ENCODE measurements at places on chromosomes 16 and 17.

DNA sequence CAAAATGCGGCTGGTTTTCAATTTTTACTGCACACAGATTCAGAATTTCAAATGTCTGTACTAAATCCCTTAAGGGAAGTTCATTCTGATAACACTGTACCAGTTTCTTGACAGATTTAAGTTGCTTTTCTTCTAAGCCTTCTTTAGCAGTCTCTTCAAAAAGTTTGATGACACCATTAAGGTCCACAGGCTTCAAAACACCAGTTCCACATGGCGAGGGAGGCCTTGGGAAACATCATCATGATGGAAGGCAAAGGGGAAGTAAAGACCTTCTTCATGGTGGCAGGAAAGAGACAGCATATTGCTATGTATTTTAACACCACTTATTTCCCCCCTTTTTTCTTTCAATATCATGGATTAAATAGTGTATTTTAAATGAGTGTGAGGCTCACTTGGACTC is 24.5 kb downstream of the NLRC5 start:
- no peak for DNase-seq

DNA sequence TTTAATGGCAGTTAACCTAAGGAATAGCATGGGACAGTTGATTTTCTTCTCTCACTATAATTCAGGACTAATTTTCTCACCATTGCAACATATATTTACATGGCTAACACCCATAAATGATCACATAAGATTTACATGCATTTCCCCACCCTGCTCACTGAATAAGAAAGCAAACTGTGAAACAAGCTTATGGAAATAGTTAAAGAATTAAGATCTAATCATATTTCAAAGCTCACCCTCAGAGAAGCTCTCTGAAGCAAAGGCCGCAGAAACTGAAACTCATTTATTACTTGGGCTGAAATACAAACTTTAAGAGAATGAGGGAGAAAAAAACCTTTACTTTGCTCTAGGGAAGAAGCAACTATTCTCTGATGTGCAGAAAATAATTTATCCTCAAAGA is 218.7 kb upstream of the AXIN2 start:
- DNase-seq = no peak

GRCh38 chr17:13288248-13288647 is 270.4 kb upstream of the ELAC2 start:
- DNase-seq = no peak

GRCh38 chr17:2438823-2439222 is 38.0 kb upstream of the MNT start:
- no peak for DNase-seq

- DNase-seq = no peak
These were observed 4.7 kb upstream of the RAB40B start for GRCh38 chr17:82703036-82703745.

- no peak for DNase-seq
These were observed 6.9 kb upstream of the KRT19 start for GRCh38 chr17:41534899-41535546.

- DNase-seq = no peak
These were observed 41.4 kb downstream of the RPH3AL start for GRCh38 chr17:311119-311782.

DNA sequence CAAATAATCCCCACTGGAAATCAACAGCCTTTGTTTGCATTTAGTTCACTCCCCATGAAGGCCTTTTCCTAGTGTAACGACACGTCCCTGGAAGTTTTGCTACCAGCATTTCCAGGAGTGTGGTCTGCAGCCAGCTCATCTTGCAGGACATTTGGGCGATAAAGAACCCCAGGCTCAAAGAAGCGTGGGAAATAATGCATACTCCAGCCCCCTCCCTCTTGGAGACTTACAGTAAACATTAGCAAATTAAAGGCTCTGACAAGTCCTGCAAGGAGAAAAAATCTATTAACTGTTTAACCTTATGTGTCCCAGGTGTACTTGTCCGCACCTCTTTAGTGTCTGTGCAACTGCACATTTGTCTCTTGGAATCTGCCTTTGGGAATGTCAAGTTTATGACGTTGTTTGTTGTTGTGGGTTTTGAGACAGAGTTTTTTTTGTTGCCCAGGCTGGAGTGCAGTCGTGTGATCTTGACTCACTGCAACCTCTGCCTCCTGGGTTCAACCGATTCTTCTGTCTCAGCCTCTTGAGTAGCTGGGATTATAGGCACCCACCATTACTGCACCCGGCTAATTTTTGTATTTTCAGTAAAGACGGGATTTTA is 131.1 kb downstream of the ABCC1 start:
- DNase-seq = no peak

DNA sequence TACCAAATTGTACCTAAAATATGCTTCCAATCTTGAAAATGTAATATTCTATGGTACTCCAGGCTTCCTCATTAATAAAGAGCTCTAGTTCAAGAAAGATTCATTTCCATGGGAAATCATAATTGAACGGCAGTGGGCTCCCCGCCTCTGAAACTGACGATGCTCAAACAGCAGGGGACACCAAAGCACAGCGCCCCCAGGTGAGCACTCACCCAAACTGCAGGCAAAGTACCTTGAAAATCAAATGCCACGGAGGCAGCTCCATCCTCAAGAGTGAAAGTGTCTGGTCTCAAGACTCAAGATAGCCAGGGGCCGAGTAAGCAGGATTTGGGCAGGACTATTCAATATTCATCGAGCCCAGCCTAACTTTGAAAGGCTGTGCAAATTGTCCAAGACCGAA is 217.4 kb upstream of the TNRC6C start:
- no peak for DNase-seq

GRCh38 chr17:81237591-81238489 is 1.0 kb downstream of the TEPSIN start:
- DNase-seq = no peak

GRCh38 chr16:386641-387156 is 4.9 kb upstream of the PGAP6 start:
- DNase-seq = no peak

DNA sequence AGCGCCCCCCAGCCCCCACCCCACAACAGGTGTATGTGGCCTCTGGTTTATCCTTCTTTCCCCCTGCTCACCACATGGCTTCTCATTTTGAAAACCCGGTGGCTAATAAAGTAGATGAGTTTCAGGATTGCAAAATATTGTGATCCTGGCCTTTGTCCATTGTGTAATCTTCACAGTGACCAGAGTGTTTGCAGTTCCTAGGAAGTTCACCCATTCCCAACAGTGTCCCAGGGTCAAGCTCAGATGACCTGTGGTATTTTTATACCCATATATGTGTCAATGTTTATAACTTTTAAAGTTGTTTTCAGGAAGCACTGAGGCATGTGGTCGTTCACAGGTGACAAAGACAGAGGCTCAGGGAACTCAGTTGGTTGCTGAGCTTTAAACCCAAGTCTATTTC is 721.9 kb downstream of the WWOX start:
- DNase-seq = no peak

GRCh38 chr16:29789775-29790182 is 772 bp upstream of the KIF22 start:
- DNase-seq = no peak

DNA sequence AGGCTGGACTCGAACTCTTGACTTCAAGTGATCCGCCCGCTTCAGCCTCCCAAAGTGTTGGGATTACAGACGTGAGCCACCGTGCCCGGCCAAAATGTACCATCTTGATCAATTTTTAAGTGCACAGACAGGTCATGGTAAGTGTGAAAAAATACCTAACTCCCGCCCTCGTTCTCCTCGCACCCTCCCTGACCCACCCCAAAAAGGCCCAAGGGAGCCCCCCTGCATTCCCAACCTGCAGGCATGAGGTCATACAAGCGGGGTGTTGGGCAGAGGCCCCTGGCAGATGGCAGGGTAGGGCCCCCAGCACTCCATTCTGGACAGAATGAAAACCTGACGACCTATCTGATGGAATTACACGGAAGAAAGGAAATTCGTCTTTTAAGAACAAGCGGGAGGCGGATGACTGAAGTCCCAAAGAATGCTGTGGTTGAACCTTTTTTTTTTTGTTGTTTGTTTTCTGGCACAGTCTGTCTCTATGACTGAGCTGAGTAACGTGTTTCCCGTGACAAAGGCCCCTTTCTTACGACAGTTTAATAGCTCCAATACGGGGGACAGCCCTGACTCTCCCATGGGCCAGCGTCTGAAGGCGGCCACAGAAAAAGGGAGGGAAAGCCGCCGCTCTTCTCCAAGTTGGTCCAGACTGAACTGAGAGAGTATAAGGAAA is 376.4 kb downstream of the SLC39A11 start:
- no peak for DNase-seq

- DNase-seq = no peak
These were observed 506 bp downstream of the ATP5MC1 start for GRCh38 chr17:48892940-48893645.

GRCh38 chr17:13384626-13385025 is 217.1 kb downstream of the HS3ST3A1 start:
- DNase-seq = no peak

DNA sequence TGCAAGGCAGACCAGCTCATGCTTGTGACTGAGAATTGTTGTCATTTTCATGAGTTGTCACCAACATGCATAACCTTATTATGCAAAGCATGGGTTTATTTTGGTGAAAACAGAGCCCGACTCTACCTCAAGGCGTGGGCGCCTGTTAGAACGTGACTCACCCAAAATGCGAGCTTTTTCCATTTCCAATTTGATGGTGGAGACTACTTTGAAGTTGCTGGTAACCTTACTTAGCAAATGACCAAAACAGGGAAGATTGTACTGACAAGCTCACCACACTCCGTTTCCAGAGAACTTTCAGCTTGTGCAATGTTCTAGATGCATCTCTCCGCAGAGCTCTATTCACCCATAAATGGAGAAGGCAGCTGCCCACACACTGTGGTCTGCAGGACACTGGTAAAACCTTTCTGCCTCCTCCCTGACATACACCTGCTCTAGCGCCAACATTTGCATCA is 284.5 kb downstream of the MAF start:
- no peak for DNase-seq

- DNase-seq = no peak
These were observed 77.1 kb downstream of the USP31 start for GRCh38 chr16:23072084-23072599.

- no peak for DNase-seq
These were observed 29.6 kb downstream of the NTN1 start for GRCh38 chr17:9050801-9051401.

DNA sequence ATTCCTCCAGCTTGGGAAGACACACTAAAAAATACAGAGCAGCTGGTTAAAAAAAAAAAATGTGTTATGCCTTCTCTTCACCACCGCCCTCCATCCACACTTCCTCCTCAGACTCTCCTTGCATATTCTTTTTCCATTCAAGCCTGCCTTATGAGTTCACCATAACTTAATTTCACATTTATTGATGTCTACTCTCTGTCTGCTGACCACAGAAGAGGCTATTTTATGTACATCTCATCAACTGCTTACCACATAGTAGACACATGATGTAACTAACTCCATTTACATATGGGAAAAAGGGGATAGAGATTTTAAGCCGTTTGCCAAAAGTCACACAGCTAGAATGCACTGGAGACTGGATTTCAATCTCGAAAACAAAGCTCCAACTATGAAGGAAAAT is 409.8 kb downstream of the CDH11 start:
- no peak for DNase-seq

DNA sequence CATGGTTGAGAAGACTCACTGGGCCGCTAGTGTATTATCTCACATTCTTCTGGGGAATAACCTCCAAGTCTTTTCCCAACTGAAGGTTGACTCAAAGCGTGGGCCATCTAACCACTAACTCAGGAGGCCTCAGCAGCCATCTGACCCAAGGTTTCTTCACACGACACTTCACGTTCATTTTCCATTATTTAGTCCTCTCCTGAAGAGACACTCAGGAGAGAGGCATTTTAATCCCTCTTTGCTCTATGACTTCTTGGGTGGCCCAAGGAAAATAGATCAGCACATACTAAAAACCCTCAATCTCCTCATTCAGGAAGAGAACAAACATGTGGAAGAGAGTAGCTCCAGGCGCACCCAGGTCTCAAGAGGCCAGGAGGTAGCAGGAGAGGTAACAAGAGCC is 252.8 kb upstream of the FOXF1 start:
- DNase-seq = no peak

- DNase-seq = no peak
These were observed 4.2 kb upstream of the CDH1 start for GRCh38 chr16:68732741-68733399.

GRCh38 chr16:1523581-1524245 is 9.8 kb upstream of the TMEM204 start:
- DNase-seq = no peak

- no peak for DNase-seq
These were observed 71.2 kb upstream of the CHMP6 start for GRCh38 chr17:80920441-80920840.

- no peak for DNase-seq
These were observed 1.4 kb upstream of the MRPL28 start for GRCh38 chr16:371515-372301.

GRCh38 chr17:22268214-22268911 is 576.0 kb downstream of the KCNJ18 start:
- DNase-seq = no peak

DNA sequence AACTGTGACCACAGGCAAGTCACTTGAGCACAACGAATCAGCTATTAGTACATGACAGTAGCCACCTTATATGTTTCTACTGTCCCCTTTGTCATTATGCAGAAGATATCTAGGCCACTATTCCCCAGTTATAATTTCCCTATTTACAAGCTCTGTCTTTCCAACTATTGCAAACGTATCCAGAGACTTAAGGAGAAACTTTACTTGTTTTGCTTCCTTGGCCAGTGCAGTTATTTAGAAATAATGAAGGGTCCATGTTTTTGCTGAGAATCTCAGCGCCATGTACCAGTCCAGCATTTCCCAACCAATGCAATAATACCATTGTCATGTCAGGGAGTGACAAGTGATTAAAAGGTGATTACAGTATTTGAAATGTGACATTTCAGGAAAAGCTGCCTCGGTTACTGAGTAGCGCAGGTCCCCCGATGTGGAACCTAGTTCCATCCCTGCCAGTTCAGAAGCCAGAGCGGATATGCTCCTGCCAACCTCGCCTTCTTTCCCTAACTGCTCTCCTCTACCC is 743 bp downstream of the ZNF624 start:
- no peak for DNase-seq

DNA sequence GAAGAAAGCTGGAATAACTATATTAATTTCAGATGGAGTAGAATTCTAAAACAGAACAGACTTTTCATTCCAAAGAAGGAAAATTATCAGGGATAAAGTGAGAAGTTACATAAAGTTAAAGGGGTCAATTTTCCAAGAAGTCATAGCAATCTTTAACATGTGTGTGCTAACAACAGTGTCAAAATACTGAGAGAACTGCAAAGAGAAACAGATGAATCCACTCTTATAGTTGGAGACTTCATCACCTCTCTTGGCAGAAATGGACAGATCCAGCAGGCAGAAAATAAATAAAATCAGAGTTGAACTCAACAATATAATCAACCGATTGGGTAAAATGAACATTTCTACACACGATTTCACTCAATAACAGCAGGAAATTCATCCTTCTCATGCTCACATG is 5.4 kb downstream of the ABCA9 start:
- no peak for DNase-seq
